ENCODE measurements at places on chromosomes 6 and 20.
A peak's percentile ranks its signal among the peaks of the same experiment; 100 is the strongest.

DNA sequence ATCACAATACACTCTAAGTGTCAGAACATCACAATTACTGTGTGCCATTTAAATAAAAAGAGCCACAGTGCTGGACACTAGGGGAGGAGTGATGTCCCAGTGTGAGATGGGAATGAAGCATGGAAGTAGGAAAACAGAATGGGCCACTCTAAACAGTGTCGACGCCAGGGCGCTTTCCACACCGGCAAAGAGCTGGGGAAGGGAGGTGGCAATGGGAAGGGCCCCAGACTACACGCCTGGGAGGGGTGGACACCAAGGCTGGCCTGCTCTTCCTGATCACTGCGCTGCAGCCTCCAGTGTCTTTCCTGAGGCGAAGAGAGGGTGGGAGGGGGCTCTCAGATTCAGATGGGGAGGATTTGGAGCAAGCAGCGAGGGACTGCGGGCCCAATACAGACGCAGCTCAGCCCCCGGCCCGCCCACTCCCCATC is 75.9 kb downstream of the ERMARD start:
- no peak for DNase-seq

- no peak for DNase-seq
These were observed 93.7 kb downstream of the CDS2 start for GRCh38 chr20:5220321-5221060.

DNA sequence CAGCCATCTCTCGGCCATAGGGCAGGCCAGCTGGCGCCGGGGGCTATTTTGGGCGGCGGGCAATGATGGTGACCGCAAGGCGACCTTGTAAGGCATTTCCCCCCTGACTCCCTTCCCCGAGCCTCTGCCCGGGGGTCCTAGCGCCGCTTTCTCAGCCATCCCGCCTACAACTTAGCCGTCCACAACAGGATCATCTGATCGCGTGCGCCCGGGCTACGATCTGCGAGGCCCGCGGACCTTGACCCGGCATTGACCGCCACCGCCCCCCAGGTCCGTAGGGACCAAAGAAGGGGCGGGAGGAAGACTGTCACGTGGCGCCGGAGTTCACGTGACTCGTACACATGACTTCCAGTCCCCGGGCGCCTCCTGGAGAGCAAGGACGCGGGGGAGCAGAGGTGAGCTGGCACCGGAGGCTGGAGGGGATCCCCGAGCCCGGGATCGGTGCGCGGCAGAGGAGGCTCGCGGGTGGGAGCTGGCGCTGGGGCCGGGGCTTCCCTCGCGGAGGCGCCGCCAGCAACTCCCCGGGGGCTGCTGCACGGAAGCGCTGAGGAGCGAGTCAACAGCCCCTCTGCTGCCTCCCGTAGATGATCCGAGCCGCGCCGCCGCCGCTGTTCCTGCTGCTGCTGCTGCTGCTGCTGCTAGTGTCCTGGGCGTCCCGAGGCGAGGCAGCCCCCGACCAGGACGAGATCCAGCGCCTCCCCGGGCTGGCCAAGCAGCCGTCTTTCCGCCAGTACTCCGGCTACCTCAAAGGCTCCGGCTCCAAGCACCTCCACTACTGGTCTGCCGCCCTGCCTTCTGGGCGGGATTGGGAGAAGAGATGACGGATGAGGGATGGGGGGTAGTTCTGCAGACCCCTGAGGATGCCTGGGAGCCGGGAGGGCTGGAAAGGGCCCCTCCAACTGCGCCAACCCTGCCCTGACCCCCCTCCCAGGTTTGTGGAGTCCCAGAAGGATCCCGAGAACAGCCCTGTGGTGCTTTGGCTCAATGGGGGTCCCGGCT is at the start of the genes CTSA and NEURL2:
TSS of gene CTSA (plus strand) at position 351 of the 999 bp plus-strand sequence. CDS start at position 585, 234 bp downstream.
TSS of gene NEURL2 (minus strand) at position 224 of the 999 bp plus-strand sequence. CDS start at position 7, 217 bp downstream.
- peak; percentile 92 for DNase-seq

GRCh38 chr6:93048381-93048780 is 371.0 kb downstream of the EPHA7 start:
- no peak for DNase-seq
